ENCODE measurements at places on chromosomes 4 and X.
A peak's percentile ranks its signal among the peaks of the same experiment; 100 is the strongest.

- DNase-seq = no peak
These were observed 142.8 kb upstream of the PPP1R2C start for GRCh38 chrX:42920752-42921151.

- no peak for DNase-seq
These were observed 23.0 kb upstream of the PPA2 start for GRCh38 chr4:105496899-105497298.

GRCh38 chr4:24923550-24923949 is 10.7 kb upstream of the CCDC149 start:
- no peak for DNase-seq

DNA sequence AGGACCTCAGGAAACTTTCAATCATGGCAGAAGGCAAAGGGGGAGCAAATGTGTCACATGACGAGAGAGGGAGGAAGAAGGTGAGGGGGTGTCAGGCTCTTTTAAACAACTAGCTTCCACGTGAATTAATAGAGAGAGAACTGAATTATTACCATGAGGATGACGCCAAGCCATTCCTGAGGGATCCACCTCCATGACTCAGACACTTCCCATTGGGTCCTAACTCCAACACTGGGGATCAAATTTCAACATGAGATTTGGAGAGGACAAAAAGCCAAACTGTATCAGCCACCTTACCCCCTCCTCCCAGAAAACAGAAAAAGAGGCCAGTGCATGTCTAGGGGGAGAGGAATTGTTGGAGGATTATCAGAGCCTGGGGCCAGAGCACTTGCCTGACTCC is 40.4 kb upstream of the LAS1L start:
- DNase-seq = no peak

DNA sequence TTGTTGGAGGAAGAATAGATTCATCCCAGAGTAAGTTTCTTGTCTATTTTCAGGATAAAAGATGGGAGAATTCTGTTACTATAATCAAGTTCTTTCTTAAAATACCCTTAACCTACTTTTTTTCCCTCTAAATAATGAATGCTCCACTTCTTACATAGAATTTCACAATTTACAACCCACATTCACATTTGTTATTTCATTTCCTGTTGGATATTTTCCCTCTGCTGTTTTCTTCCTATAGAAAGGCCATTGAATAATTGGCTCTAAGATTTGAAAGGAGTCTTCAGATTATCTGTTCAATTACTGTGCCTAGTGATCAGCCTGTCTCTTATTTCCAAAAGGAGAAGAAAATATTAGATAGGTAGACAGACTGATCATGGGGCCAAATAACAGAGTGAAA is 79.7 kb downstream of the CPE start:
- no peak for DNase-seq

GRCh38 chrX:39267176-39267575 is 465.9 kb downstream of the MID1IP1 start:
- DNase-seq = no peak

GRCh38 chr4:3331511-3332394 is 38.9 kb downstream of the RGS12 start:
- peak; percentile 75 for DNase-seq

GRCh38 chr4:133162941-133163340 is 13.8 kb downstream of the PCDH10 start:
- DNase-seq = no peak

GRCh38 chr4:139901531-139902320 is 236.1 kb downstream of the MGST2 start:
- no peak for DNase-seq

DNA sequence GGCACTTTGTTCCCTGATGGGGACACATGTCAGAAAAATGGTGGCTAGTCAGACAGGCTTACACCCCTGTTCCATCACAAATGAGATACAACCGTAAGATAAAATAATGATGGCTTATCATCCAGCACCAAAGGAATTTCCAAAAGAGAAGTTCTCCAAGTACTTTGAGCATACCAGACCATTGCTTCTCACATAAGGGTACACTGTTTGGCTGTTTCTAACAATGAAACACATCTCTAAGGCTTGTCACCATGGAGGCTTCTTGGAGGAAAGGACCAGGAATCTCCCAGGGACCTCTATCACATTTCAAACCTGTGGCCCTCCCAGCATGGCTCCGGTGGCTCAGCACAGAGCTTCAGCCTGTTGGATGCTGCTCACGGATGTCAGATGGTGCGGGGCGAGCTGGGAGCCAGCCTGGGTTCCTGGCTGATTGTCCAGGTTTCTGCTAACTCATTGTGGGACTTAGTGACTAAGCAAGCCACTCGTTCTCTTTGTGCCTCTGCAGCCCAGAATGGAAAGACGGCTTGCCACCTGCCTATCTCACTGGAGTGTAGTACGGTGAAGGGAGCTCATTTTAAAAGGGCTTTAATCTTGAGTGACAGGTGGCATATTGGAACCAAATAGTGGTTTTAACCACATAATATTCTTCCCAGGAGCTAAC is 54.5 kb downstream of the FHDC1 start:
- DNase-seq = no peak

DNA sequence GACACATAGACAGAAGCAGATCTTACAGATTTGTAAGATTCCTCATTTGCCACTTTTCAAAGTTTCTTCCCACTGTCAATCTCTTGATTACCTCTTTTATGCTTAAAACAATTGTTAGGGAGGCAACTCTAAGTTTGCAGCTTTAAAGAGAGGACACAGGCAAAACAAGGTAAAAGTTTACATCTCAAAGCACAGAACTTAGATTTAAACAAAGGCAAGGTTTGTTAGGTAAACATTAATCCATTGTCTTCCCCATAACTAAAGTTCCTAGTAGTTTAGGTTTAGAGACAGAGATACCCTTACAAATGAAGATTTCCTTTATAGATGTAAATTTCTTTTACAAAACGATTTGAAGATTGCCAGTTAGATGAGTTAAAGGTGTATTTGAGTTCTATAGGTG is 176.9 kb downstream of the AASDH start:
- no peak for DNase-seq

DNA sequence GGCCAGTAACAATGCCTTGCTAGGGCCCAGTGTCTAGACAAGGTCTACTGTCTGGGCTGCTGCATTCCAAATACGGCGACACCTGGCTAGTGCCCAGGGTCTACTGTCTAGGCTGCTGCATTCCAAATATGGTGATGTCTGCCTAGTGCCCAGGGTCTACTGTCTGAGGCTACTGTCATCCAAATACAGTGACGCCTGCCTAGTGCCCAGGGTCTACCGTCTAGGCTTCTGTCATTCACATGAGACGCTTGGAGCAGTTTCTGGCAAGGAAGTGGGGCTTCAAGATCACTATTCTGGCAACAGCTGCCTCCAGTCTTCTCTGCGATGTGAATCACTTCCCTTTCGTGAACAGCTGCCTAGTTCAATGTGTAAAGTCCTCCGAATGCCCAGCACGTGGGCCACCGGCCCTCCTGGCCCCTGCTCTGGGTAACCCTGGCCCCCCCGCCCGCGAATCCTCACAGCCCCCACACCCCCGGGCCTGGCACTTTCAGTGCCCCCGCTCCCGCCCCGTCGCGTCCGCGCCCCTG is 12.7 kb downstream of the ACOX3 start:
- DNase-seq = peak; percentile 53

DNA sequence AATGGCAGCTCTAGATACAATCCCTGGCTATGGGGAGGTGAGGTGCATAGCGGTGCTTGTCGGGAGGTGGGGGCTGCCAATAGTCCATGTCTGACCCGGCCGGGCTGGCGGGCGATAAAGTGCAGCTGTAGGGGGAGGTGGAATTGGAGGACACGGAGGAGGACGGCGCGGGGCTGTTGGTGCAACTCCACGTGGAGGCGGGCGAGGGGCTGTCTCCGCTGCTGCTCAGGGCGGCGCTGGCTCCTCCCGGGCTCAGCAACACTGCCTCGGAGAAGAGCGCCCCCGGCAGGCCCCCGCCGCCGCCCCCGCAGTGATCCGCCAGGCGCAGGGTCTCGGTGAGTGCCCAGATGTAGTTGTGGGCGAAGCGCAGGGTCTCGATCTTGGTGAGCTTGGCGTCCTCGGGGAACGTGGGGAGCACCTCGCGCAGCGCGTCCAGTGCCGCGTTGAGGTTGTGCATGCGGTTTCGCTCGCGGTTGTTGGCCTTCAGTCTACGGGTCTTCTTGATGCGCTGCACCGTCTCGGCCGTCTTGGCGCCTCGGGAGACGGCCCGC is 1.3 kb downstream of the NEUROG2 start:
- peak; percentile 27 for DNase-seq

- no peak for DNase-seq
These were observed 1044.2 kb upstream of the FTHL17 start for GRCh38 chrX:32116047-32116446.

DNA sequence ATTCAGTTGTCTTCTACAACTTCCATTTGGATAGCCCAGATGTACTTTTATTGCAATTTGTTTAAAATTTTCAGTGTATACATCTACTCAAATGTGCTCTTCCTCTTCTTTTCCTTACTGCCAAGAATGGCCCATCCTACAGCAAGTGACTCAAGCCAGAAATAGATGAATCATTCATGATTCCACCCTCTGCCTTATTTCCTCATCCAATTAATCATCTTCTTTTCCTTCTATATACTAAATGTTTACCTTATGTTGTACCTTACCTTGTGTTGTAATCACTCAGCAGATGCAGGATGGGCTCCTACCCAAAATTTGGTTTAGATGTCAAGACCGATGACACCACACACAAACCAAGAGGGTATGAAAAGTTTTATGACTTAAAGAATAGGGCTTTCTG is 437.8 kb downstream of the GRXCR1 start:
- DNase-seq = no peak

DNA sequence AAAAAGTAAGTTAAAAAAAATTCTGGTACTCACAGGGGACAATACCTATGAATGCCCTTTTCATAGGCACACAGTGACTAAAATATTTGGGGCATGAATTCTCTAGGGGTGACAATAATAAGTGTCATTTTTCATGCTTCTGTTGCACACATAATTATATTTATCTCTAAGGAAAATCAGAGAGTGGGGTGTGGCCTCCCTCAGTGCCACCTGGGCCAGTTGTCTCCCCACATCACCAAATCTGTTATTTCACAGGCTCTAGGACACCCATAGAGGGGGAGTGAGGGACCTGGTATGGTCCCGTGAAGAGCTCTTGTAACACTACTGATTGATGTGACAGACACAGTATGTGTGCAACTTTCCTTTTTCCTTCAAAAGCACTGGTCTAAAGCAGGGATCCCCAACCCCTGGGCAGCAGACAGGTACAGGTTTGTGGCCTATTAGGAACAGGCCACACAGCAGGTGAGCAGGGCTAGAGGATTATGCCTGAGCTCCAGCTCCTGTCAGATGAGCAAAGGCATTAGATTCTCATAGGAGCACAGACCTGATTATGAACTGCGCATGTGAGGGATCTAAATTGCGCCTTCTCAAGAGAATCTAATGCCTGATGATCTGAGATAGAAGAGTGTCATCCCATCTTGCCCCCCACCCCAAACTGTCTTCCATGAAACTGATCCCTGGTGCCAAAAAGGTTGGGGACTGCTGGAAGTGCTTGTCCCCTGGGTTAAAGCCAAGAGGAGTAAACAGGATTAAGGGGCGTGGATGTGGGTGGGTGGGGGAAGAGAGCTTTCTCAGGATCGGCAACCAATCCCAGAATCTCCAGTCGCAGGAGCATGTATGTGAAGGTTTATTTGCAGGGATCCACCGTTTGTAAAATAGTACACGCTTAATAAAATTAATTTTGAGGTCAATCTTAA is 856 bp downstream of the SLC9B1 start:
- DNase-seq = peak; percentile 40

DNA sequence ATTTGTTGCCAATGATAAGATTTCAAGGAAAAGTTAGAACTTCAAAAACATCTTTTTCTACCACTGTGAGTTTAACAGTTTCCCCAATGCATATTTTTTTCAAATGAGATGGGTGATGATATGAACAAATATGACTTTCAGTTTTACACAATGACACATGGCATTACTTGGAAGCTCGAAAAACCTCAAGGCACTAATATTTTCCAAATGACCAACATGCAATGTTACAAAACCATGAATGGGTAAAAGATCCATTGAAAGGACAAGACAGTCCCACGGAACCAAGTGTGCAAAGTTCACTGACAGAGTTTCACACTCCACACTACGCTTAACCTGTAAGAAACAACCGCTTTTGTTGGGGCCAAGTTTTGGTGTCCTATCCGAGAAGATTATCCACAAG is 84.5 kb downstream of the CD99L2 start:
- no peak for DNase-seq

GRCh38 chr4:187128976-187129375 is 405.3 kb upstream of the FAT1 start:
- no peak for DNase-seq

DNA sequence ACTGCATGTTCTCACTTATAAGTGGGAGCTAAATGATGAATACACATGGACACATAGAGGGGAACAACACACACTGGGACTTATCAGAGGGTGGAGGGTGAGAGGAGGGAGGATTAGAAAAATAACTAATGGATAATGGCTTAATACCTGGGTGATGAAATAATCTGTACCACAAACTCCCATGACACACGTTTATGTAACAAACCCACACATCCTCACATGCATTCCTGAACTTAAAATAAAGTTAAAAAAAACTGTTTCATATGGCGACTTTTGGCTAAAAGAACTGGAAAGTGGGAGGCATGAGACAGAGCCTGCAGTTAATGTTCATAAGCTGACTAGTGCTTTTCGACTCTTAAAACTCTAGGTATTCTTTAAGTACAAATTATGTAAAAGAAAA is 98.9 kb upstream of the NPFFR2 start:
- DNase-seq = no peak

DNA sequence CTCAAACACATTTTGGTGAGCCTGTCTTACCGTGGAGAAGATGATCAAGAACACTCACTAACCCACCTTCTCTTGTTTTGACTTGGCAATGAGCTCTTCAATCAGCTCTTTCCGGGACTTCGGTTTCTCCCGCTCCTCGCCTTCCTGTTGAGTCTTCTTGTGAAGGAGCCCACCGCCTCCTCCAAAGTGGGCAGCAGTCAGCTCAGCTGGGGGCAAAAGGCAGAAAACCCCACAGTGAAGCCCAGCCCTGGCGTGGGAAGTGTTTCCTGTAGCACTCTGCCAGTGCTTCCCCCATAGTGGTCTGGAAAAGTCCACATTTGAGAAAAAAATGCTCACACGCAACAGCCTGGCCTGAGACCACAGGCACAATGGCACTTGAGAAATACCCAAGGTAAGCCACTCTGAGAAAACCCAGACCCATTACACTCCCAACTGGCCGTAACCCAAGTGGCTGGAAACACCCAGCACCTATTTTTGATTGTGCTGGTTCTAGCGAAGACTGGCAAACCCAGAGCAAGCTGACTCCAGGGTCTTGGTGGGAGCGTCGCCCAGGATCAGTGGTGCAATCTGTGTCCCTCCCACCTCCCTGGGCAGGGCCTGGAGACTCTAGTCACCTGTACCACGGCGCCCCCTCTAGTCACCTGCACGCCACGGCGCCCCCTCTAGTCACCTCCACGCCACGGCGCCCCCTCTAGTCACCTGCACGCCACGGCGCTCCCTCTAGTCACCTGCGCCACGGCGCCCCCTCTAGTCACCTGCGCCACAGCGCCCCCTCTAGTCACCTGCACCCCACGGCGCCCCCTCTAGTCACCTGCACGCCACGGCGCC is 8.6 kb downstream of the NOP14 start:
- DNase-seq = no peak

GRCh38 chr4:128244379-128244778 is 43.2 kb downstream of the PGRMC2 start:
- no peak for DNase-seq

GRCh38 chrX:148576396-148576795 is 76.0 kb downstream of the AFF2 start:
- DNase-seq = no peak
